ENCODE measurements at places on chromosomes 12 and 14.

DNA sequence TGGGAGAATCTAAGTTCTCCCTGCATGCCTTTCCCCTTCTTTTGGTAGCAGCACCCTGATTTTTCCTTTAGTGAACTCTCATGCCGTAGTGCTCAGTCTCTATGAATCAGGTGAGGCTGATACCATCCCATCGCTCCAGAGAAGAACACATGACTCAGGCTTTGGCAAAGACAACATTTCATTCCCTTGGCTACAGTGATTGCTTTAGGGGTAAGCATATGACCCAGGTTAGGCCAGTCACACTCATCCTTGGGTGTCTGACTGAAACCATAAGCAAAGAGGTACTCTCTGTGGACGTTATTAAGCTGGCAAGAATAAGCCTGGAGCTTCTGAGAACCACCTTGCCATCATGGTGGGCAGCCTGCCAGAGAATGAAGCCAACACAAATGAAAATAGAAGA lies 141.8 kb downstream of the MYRFL start:
- no peak for DNase-seq

DNA sequence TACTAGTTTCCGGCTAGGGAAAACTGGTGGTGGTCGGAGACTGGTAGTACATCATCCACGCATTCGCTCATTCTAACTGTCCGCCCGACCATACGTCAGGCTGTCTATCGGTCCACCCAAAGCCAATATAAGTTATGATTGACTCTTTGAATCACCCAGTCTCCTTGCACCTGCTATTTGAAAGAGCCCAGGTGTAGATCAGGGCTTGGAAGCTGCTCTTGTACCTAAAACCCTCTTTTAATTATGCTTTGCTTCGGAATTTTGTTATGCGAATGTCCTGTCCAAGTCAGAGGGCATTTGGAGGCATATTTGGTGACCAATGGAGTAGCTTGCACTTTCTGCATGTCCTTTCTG lies 5.7 kb upstream of the NKX2-1 start:
- DNase-seq: no peak

GRCh38 chr14:92481386-92481785 lies 32.2 kb upstream of the RIN3 start:
- DNase-seq: no peak

- DNase-seq: no peak
These were observed 64.1 kb upstream of the PPP4R3A start for GRCh38 chr14:91573894-91574837.

- DNase-seq: peak; percentile 68
These were observed 690 bp upstream of the DTX3 start for GRCh38 chr12:57603815-57604453.

- DNase-seq: no peak
These were observed 1.8 kb downstream of the ELK3 start for GRCh38 chr12:96195845-96196451.

DNA sequence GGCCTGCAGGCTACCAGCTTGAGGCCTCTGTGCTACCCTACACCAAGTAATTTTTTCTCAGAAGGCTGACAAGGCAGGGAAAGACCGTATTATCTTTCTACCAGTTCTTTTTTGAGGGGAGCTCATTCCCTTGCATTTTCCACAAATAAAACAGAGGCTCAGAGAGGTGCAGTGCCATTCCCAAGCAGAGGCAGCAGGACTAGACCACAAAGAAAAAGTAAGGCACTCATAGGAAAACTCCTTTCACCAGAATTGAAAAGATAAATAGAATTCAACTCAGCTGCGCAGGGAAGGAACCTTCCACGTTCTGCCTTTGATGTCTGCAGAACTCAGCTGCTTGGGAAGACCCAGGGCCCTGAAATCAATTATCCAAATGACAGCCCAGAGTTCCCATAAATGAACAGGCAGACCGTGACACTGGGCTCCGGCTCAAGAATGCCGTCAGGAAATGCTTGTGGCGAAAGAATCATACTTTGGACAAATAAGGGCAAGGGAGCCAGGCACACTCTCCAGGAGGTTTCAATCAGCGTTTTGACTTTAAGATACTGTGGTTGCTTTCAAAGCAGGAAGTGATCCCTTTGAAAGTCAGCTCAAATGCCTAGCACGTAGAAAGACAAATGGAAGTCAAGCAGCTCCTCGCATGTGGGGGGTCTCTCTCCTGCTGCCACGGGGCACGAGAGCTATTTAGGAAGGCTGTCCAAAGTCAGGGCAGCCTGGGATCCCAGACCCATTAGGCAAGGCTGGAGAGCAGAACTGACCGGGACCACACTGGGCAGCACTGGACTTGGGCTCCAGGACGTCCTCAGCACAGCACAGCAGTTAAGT lies 14.0 kb downstream of the KCTD10 start:
- peak; percentile 90 for DNase-seq

- DNase-seq: no peak
These were observed 26.8 kb upstream of the CEBPE start for GRCh38 chr14:23145794-23146350.

- DNase-seq: no peak
These were observed 467.1 kb downstream of the RAD51B start for GRCh38 chr14:68286667-68287066.

DNA sequence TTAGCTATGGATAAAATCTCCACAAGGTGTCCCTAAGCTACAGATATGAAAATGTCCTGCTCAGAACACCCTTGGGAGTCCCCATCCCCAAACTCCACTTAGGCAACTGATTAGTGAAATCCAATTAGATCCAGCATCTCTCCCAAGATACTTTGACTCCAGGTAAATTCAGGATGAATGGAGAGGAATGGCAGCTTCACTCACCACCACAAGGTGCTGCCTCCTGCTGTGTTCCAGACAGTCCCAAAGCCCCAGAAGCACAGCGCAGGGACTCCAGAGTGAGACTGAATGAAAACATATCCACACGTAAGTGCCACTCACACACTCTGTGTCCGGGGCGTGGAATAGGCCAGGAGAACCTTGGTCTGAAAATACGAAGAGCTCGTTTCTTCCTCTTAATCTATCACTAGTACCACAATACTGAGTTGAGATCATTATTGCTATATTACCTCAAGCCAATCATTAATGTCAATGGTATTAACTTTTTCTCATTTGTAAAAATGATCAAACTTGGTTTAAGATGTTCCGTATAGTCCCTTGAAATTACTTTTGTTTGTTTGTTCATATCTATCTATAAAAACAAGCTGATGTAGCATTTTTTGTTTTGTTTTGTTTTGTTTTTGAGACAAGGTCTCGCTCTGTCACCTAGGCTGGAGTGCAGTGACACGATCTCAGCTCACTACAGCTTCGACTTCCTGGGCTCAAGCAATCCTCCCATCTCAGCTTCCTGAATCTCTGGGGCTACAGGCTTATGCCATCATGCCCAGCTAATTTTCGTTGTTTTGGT lies 70.0 kb upstream of the BICD1 start:
- no peak for DNase-seq

- DNase-seq: no peak
These were observed 129.8 kb downstream of the TMX1 start for GRCh38 chr14:51369814-51370213.

DNA sequence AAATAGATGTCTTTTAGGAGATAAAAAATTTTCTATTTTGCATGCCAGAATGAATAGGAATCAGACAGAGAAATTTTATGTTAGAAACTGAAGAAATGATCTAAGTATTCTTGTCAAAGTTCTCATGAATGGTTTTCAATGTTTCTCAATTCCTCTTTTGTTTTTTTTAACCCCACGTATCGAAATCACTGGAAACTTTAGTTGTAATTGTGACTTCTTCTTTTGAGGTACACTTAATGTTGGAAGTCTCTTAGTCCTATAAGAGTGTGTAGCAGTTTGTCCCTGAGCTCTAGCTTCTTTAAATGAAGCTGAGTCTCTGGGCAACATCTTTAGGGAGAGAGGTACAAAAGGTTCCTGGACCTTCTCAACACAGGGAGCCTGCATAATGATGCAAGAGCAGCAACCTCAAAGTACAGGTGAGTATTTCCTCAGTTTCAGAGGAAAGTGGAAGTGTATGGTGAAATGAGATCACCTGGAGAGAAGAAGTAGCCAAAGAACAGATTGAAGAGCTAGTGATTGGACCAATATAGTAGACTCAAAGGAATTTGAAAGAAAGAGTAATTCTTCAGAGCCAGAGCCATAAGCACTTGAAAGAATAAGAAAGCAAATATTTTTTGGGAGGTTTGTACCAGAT lies at the start of gene CLEC6A:
Gene CLEC6A, plus strand, starts transcription at position 236 of the 634 bp plus-strand sequence. Its CDS starts 150 bp downstream, at position 386.
- no peak for DNase-seq

DNA sequence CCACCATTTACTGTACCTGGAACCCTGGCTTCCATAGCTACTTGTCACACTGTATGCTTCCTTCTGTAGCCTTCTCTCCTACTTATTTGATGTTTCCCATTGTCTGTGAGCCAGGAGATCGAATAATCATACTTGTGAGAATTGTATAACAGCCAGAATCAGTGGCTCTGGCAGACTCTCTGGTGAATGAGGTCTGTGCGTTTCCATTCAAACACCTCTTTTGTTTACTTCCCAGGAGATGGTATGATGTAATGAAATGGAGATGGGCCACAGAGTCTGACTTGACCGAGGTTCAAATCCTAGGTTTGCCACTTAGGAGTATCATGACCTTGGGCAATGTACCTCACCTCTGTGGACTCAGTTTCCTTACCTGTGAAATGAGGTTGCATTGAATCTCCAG lies 35.7 kb upstream of the CLMN start:
- no peak for DNase-seq

- DNase-seq: no peak
These were observed 144.8 kb upstream of the NAV3 start for GRCh38 chr12:77685901-77686300.

GRCh38 chr12:57161491-57161890 lies 14.1 kb upstream of the LRP1-AS start:
- no peak for DNase-seq

- no peak for DNase-seq
These were observed 93.9 kb downstream of the DNAI7 start for GRCh38 chr12:25101092-25101445.

DNA sequence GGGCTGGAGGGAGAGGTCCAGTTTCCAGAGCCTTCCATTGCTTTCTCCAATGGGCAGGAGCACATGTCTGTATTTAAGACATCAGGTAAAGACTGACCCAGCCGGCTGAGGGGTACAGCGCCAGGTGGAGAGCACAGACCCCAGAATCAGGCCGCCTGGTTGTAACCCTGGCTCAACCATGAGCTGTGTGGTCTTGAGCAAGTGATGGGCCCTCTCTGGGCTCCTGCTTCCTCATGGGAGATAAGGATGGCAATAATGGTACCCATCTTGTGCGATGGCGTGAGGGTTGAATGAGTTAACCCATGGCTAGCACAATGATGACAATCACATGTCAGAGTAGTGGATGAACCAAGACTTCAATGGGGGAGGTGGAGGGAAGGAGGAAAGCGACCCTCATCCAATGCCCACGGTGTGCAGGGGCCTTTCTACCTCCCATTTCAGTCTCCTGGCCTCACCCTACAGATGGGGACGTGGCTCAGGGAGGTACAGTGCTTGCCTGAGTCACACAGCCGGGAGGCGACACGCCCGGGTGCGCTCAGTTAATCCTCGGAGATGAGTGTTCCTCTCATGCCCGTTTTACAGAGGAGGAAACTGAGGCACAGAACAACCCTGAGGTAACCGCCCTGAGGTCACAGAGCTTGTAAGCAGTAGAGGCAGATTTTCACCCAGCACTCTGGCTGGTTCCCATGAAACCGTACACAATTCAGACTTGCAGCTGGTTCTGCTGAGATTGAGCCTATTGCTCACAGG lies 163.9 kb downstream of the RBM19 start:
- DNase-seq: no peak

GRCh38 chr12:22850185-22850584 lies 225.2 kb downstream of the ETNK1 start:
- DNase-seq: no peak

DNA sequence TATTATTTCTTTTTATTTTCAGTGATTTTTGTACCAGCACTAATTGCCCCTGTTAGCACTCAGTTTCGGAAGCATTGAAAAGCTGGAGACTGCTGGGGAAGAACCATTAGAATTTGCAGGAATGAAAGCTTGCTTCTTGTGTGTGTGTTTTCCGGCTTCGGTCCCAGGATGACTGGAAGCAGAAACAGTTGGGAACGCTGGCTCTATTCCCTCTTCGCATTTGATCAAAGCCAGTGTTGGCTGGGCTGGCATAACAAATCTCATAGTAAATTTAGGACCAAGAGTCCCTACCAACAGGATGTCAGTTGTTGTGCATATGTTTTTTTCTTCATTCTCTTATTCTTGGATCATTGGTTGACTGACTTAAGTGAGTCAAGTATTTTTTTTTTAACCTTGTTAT lies 53.6 kb upstream of the TRAF3 start:
- no peak for DNase-seq

DNA sequence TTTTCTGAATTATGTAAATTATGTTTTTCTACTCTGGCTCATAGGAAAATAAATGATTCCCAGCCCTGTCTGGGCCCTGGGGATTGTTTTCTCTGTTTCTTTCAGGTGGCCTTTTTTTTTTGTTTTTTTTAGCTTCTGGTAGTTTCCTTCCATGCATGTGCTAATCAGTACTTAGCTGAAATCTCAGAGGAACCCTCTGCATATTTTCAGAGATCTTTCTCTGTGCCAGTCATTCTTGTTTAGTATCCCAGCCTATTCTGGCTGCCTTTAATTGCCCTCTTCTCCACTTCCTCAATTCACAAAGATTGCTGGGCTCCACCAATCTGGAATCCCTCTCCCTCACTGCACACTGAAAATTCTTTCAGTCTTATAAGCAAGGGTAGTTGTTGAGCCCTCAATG lies 46.9 kb downstream of the CNOT2 start:
- no peak for DNase-seq

DNA sequence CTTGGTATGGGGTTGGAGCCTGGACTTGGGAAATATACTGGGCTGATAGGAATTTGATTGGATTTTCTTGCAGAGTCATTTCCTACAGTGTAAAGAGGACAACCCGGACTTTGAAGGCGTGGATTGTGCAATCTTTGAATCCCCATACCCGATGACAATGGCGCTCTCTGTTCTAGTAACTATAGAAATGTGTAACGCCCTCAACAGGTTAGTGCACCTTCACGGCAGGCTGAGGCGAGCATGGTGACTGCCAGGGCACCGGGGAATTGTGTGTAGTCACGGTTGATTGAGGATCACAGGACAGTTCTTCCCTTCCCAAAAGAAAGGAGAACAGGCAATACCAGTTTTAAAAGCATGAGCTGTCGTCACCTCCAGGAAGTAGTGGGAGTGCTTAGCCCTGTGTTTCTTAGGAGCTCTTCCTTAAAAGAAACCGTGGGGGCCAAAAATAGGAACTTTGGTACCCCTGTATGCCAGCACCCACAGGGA lies 58.3 kb downstream of the ANAPC7 start:
- DNase-seq: peak; percentile 87

Data from ureter (tissue), 1 donor.